ENCODE measurements at places on chromosomes 2 and 18. TPM values are rescaled to one million over a fixed set of nuclear protein-coding genes. Genes with fewer than 3 reads are reported as not detected.

- no peaks in the 10 kb centered on the region for H3K4me1 ChIP-seq
- H3K36me3 ChIP-seq = no peaks in the 10 kb centered on the region
- no peak for DNase-seq
- no peak overlapping the region for H3K27ac ChIP-seq
- no peak overlapping the region for H3K4me3 ChIP-seq
Measured at GRCh38 chr2:100796499-100797100, 23.3 kb upstream of the NPAS2 start.

- no peaks in the 10 kb centered on the region for H3K27me3 ChIP-seq
- no peaks in the 10 kb centered on the region for H3K4me1 ChIP-seq
- H3K27ac ChIP-seq = no peak overlapping the region
- DNase-seq = no peak
Measured at GRCh38 chr2:220034426-220035130, 407.1 kb downstream of the SLC4A3 start.

Gene GKN2
- total RNA-seq = not detected

Gene GATA6
- total RNA-seq = not detected

Gene ATP6V1B1
- not detected for total RNA-seq

DNA sequence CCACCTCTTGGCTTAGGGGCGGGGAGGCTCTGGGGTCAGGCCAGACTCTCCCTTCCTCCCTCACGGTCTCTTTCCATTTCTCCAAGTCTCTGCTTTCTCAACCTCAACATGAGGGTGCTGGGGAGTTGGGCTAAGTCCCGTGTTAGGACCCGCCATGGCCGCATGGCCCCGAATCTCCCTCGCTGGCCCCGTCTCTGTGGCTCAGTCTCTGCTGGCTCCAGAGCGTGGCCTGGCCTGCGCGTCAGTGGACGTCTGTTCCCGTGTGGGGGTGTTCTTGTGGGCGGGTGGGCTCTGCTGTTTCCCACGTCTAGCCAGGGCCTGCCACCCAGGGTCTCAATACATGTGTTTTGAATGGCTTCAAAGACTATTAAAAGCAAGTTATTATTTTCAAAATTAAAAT, 12.4 kb downstream of the ALLC start:
- H3K27ac ChIP-seq = no peak overlapping the region
- no peak for DNase-seq
- H3K4me3 ChIP-seq = no peak overlapping the region
- no peaks in the 10 kb centered on the region for H3K4me1 ChIP-seq
- H3K36me3 ChIP-seq = no peaks in the 10 kb centered on the region

Gene ACTR1B
- 55.0 TPM for total RNA-seq

GRCh38 chr18:48519431-48520100, 19.3 kb upstream of the CTIF start:
- no peak for DNase-seq
- no peak overlapping the region for H3K27ac ChIP-seq
- H3K36me3 ChIP-seq = no peaks in the 10 kb centered on the region
- H3K4me3 ChIP-seq = no peak overlapping the region

Gene AMER3
- not detected for total RNA-seq

GRCh38 chr2:26255759-26256384, 11.1 kb downstream of the HADHB start:
- no peak overlapping the region for H3K4me3 ChIP-seq
- H3K27me3 ChIP-seq = no peaks in the 10 kb centered on the region
- peaks cover 12% of the 10 kb centered on the region for H3K4me1 ChIP-seq
- no peak for DNase-seq

GRCh38 chr2:172246649-172247048, 143.9 kb upstream of the DLX2 start:
- no peaks in the 10 kb centered on the region for H3K36me3 ChIP-seq
- peaks cover 3% of the 10 kb centered on the region for H3K27me3 ChIP-seq
- no peak overlapping the region for H3K27ac ChIP-seq
- no peak for DNase-seq

Measured in activated B cell treated with CpG ODN at 0.5 μM for 24 hours (primary cell).